ENCODE measurements at places on chromosomes 1 and 21.
A peak's percentile ranks its signal among the peaks of the same experiment; 100 is the strongest.

DNA sequence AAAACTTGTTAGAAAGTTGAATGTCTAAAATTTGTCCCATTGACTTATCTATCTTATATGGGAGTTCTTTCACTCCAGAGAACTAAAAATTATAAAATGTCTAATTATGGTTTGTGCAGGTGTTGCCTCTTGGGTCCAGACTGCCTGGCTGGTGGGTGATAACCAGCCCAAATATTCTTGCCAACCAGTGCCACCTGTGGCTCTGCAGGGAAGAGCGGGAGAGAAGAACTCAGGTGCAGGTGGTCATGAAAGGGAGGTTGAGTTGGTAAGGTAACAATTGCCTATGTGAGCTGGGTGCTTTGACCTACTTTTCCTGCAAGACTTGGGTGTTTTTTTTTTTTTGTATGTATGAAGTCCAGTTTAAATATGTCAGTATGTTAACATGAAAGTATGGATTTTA is 10.2 kb downstream of the RPS6KC1 start:
- H3K4me1 ChIP-seq = no peaks in the 10 kb centered on the region
- peaks cover 2% of the 10 kb centered on the region for H3K36me3 ChIP-seq
- H3K27me3 ChIP-seq = no peaks in the 10 kb centered on the region
- no peak overlapping the region for H3K27ac ChIP-seq
- no peak overlapping the region for H3K4me3 ChIP-seq

- H3K4me3 ChIP-seq = no peak overlapping the region
- no peaks in the 10 kb centered on the region for H3K27me3 ChIP-seq
- no peaks in the 10 kb centered on the region for H3K36me3 ChIP-seq
- peaks cover 15% of the 10 kb centered on the region for H3K4me1 ChIP-seq
Measured at GRCh38 chr1:94953746-94954145, 26.8 kb upstream of the CNN3 start.

GRCh38 chr21:41210426-41211059 is 42.6 kb downstream of the BACE2 start:
- no peak overlapping the region for H3K27ac ChIP-seq
- H3K4me1 ChIP-seq = peaks cover 2% of the 10 kb centered on the region
- H3K36me3 ChIP-seq = no peaks in the 10 kb centered on the region
- DNase-seq = no peak
- H3K4me3 ChIP-seq = no peak overlapping the region

GRCh38 chr1:151680826-151681225 is 35.8 kb downstream of the CELF3 start:
- H3K27ac ChIP-seq = no peak overlapping the region
- H3K36me3 ChIP-seq = peaks cover 3% of the 10 kb centered on the region
- no peak for DNase-seq
- H3K27me3 ChIP-seq = no peaks in the 10 kb centered on the region
- H3K4me3 ChIP-seq = no peak overlapping the region

GRCh38 chr21:16460936-16461335 is 731.2 kb downstream of the USP25 start:
- DNase-seq = no peak
- no peaks in the 10 kb centered on the region for H3K27me3 ChIP-seq
- H3K36me3 ChIP-seq = no peaks in the 10 kb centered on the region
- no peak overlapping the region for H3K27ac ChIP-seq

DNA sequence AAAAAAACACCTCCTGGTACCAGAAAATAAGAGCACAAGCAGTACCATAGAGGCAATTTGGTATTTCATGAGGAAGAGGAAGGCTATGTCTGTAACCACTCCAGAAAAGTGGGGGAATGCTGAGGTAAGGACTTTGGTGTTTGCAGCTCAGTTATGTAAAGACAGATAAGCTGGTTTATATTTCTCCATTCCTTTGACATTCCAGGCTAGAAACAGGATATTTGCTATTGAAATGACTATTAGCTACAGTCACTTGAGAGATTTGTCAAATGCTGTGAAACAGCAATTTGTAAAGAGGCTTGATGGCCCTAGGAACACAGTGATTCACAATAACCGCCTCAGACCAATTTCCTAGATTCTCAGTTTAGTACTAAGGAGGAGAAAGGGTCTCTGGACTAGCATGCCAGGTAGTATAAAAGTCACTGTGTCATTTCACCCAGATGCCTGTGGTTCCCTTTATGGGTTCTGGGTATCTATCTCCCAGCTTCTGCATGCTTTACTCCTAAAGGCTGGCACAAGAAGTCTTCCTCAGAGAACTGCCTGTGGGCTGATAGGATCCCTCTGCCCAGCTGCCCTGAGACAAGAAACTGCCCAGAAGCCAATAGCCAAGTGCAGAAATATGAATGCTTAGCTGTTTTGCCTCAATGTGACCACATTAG is 80.5 kb downstream of the VCAM1 start:
- peaks cover 4% of the 10 kb centered on the region for H3K4me1 ChIP-seq
- H3K27me3 ChIP-seq = no peaks in the 10 kb centered on the region
- peak overlapping the region; percentile 83 for H3K27ac ChIP-seq
- no peak overlapping the region for H3K4me3 ChIP-seq

- no peak overlapping the region for H3K27ac ChIP-seq
- no peaks in the 10 kb centered on the region for H3K4me1 ChIP-seq
- H3K4me3 ChIP-seq = no peak overlapping the region
- H3K27me3 ChIP-seq = no peaks in the 10 kb centered on the region
- no peaks in the 10 kb centered on the region for H3K36me3 ChIP-seq
Measured at GRCh38 chr1:91054780-91055481, 33.1 kb upstream of the ZNF644 start.

DNA sequence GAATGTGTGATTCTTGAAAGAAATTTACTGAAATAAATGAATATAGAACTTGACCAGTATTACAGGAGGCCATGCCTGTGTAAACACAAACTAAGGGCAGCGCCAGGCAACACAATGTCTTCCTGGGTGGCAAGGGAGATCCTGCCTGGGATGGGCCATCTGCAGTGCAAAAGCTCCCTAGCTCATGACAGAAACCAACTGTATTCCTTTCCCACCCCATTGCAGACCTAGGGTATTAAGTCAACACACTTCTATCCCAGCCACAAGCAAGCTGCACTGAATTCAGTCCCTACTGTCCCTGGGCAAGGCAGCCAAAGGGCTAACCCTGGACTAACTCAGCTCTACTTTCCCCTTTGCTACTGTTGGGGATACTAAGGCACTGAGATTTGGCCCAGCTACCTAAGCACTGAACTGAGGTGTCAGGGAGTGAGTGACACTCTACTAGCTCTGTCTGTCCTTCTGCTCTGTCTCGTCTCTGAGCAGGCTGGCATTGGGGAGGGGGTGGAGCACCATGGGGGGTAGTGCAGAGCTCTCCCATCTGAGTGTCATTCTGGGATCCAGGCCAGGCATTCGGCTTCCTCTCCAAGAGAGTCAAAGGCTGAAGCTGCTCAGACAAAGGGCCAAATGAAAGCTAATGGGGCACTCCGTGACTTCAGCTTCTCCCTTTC is 2.5 kb downstream of the INKA2 start:
- H3K4me1 ChIP-seq = peaks cover 17% of the 10 kb centered on the region
- no peak overlapping the region for H3K27ac ChIP-seq
- no peak overlapping the region for H3K4me3 ChIP-seq
- H3K36me3 ChIP-seq = no peaks in the 10 kb centered on the region
- no peak for DNase-seq
- H3K27me3 ChIP-seq = peaks cover 30% of the 10 kb centered on the region

DNA sequence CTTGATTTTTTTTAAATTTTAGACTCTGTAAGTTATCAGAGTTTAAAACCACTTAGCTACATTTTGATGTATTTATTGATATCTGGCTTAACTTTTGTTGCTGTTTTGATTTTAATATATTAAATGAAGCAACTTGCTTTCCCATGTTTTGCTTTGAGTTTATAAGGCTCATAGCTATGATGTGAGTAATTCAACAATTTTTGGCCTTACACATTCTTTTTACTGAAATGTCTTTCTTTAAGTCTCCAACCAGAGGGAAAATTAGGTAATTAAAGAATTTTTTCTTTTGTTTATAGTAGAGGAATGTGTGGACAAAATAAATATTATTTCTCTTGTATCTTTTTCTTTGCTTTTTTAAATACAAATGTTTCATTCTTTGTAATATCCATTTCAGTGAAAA is 258.3 kb upstream of the ADAMTS5 start:
- no peak for DNase-seq
- no peaks in the 10 kb centered on the region for H3K4me1 ChIP-seq
- no peak overlapping the region for H3K27ac ChIP-seq
- H3K36me3 ChIP-seq = no peaks in the 10 kb centered on the region

DNA sequence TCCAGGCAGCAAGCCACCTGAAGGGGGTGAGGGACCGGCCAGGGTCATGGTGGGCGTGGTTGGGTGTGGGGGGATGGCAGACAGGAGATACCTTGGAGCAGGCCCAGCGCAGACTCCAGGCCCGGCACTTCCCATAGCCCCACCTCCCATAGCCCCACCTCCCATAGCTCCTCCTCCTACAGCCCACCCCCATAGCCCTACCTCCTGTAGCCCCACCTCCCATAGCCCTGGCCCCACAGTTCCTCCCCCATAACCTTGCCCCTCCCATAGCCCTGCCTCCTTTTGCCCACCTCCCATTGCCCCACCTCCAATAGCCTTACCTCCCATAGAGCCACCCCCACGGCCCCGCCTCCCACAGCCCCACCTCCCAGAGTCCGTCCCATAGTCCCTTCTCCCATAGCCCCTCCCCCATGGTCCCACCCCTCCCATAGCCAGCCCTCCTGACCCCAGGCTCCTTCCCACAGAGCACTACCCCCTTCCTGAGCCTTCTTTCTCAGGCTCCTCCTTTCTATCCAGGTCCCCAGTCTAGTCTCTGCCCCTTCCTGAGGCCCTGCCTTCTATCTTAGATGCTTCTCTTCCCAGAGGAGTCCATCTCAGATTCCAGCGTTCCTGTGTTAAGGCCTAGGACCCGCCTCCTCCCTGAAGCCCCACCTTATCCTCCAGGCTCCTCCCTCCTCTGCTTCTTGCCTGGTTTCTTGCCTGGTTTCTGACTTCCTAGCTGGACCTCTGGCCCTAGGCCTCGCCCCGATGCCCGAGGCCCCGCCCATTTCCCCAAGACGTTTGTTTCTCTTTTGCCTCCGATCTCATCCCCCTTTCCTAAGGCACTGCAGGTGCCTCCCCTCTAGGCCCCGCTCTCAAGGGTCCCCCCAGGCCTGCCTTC is 46.8 kb downstream of the PTPRU start:
- H3K36me3 ChIP-seq = peaks cover 13% of the 10 kb centered on the region
- peak overlapping the region; percentile 19 for H3K27ac ChIP-seq
- H3K27me3 ChIP-seq = no peaks in the 10 kb centered on the region
- peak; percentile 34 for DNase-seq
- H3K4me3 ChIP-seq = no peak overlapping the region

- no peak for DNase-seq
- H3K27me3 ChIP-seq = no peaks in the 10 kb centered on the region
- no peaks in the 10 kb centered on the region for H3K36me3 ChIP-seq
- H3K4me3 ChIP-seq = no peak overlapping the region
- H3K27ac ChIP-seq = no peak overlapping the region
Measured at GRCh38 chr1:20187103-20187812, 940 bp upstream of the PLA2G2C start.

- H3K4me3 ChIP-seq = no peak overlapping the region
- no peak for DNase-seq
- H3K36me3 ChIP-seq = peaks cover 45% of the 10 kb centered on the region
- peaks cover 2% of the 10 kb centered on the region for H3K4me1 ChIP-seq
- no peaks in the 10 kb centered on the region for H3K27me3 ChIP-seq
Measured at GRCh38 chr1:92837062-92837461, 5.2 kb downstream of the RPL5 start.

DNA sequence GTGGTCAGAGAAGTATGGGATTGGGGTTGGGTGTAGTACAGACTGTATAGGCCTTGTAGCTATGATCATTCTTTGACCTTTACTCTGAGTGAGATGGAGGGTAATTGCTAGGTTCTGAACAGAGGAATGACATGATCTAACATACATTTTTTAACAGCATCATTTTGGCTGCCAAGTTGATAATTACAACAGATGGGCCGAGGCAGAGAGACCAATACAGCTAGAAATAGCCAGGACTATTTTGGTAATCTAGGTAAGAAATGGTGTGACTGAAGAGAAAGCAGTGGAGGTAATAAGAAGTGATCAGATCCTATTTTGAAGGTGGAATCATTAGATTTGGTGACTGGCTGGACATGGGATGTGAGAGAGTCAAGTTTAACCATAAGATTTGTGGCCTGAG is 43.5 kb downstream of the RPAP2 start:
- H3K27ac ChIP-seq = no peak overlapping the region
- H3K27me3 ChIP-seq = no peaks in the 10 kb centered on the region
- DNase-seq = no peak
- no peak overlapping the region for H3K4me3 ChIP-seq

GRCh38 chr1:178928976-178929375 is 58.1 kb upstream of the ANGPTL1 start:
- no peak for DNase-seq
- H3K4me1 ChIP-seq = no peaks in the 10 kb centered on the region
- no peak overlapping the region for H3K4me3 ChIP-seq
- H3K27ac ChIP-seq = no peak overlapping the region

DNA sequence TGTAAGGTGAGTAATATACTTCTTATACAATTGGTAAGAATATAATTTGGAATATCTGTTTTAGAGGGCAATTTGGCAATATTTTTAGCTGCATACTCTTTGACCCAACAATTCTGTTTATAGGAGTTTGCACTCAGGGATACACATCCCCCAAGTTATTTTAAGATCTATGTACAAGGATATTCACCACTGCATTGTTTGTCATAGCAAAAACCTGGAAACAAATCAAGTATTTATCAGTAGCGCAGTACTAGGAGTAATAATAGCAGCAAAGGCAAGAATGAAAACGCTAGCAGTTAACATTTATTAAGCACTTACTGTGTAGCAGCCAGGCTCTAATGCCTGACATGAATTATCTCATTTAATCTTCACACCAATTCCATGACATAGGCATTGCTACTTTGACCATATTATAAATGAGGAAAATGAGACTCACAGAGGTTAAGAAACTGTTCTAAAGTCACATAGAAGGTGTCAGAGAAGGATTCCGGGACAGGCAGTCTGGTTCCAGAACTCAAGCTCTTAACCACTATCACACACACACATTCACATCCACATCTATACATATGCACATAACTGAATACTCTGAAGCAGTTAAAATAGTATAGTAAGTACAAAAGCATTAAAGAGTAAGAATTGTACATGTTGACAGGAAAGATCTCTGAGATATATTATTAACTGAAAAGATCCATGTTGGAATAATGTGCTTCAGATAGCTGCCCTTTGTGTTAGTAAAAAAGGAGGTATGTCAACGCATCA is 30.6 kb downstream of the PHC2 start:
- no peak for DNase-seq
- no peak overlapping the region for H3K27ac ChIP-seq
- H3K27me3 ChIP-seq = no peaks in the 10 kb centered on the region

GRCh38 chr1:232376632-232377493 is 253.1 kb downstream of the SIPA1L2 start:
- no peak for DNase-seq
- H3K27me3 ChIP-seq = no peaks in the 10 kb centered on the region
- no peak overlapping the region for H3K27ac ChIP-seq

DNA sequence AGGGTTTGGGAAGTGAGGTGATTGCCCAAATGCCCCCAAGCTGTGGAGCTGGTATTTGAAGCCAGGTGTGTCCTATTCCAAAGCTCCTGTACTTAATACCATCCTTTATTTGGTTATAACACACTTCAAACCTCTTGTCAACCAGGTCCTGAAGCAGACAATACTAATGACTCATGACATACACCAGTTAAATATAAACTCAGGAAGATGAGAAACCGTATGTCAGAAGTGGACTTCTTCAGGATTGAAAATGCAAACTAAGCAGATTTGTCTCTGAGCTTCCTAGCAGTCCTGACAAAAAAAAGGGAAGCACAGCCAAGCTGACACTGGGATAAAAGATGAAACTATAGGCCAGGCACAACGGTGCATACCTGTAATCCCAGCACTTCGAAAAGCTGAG is 70.6 kb downstream of the ALPL start:
- no peak for DNase-seq
- H3K4me1 ChIP-seq = no peaks in the 10 kb centered on the region
- no peak overlapping the region for H3K4me3 ChIP-seq
- H3K27me3 ChIP-seq = no peaks in the 10 kb centered on the region
- H3K36me3 ChIP-seq = no peaks in the 10 kb centered on the region
- H3K27ac ChIP-seq = no peak overlapping the region
